ENCODE measurements at places on chromosomes 2 and 18.

DNA sequence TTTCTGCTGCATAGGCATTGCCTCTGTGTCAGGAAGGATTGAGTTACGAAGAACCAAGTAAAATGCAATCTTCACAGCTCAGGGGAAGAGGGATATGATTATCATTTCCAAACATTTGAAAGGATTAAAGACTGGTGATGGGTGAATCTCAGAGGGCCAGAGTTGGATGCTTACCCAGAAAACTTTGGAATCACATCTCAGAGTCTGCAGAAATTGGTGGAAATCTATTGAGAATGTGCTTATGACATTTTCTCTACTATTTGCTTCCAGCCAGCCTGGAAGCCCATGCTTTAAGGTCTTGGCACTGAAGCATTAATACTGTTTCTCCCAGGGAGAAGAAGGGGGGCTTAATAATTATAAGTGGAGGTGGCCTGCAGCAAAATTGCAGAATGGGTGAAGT is 1301.4 kb upstream of the PIK3C3 start:
- DNase-seq, result no peak

- DNase-seq, result no peak
Measured at GRCh38 chr2:144580521-144581161, 60.7 kb upstream of the ZEB2 start.

GRCh38 chr2:47869859-47870595 is 36.3 kb downstream of the FBXO11 start:
- DNase-seq, result no peak

DNA sequence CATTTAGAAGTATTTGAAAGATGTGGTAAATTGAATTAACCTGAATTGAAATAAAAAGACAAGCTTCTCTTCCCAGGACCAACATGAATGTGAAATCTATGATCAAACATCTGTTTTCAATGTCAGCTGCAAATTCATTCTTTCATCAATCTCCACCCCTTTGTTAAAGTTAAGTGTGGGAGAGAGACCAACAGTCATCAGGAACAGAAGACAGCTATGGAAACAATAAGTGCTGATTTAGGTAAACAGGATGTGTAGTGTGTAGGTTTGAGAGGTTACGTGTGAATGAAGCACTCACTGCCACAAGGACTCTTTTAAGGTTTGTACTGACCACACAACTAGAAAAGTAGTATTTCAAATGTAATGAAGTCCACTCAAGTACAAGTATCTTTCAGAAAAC is 1659.8 kb upstream of the CELF4 start:
- DNase-seq, result no peak

DNA sequence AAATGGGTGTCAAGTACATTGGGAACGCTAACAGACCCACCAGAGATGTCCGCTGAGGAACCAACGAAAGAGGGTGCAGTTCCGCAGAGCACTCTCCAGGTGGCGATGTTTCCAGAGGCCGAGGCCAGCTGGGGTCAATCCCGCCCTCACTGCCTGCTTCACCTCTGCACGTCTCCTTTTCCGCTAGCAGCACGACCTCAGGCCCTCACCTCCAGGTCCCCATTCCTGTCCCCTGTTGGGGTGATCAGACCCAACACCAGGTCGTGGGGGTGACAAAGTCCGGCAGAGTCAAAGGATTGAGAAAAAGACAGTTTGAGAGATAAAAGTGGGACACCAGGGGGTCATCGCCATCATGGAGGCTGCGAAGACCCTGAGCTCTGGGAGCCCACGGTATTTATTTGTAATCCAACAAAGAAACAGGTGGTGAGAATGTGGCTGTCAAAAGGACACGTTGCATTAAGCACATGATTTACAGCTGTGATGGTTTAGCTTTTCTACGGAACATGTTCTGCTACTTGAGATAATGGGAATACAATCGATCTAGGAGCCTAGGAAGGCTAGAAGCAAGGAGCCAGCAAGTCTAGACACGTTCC is 27.3 kb downstream of the ZAP70 start:
- no peak for DNase-seq

DNA sequence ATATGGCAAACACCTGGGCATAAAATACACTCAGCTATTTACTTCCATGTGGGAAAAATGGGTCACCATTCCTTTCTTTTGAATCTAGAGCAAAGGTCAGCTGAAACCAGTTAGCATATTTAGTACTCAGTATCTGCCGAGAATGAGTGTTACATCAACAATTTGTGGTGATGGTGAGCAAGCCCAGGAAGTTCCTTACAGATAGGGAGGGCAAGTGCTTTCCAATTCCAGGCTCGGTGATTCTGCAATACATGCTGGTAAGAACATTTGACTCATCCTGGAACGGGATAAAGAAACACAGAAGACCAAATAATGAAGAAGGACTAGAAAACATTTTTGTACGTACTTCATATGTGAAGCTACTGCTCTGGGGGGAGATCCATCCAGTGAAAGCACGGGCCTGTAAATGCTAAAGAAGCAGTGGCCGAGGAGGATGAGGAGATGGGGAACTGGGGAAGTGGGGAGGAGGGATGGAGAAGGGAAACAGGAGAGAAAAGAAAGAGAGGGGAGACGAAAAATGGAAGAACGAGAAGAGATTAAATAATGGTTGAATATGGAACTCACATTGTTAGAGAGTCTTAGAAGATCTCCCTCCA is 251.9 kb downstream of the TTC32 start:
- peak; percentile 97 for DNase-seq

GRCh38 chr18:23871410-23871809 is 143.1 kb upstream of the TTC39C start:
- DNase-seq, result no peak

GRCh38 chr2:15649561-15650255 is 58.0 kb downstream of the DDX1 start:
- DNase-seq, result no peak

DNA sequence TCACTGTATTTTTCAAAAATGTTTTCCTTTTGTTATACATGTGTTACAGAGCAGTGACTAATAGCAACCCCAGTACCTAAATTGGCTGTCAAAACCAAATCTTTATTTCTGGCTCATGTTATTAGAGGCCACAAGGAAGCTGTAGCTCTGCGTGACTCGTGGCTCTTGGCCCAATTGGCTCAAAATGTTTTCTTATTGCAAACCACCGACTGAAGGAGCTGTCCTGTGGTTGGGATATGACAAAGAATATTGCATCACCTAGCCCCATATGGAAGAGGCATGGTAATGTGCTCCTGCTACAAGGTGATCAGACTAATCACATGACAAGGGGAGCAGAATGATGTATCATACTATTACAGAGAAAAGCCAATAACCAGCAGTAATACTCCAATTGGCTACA is 1058.5 kb downstream of the CBLN2 start:
- DNase-seq, result no peak

GRCh38 chr18:73691118-73691517 is 456.5 kb downstream of the FBXO15 start:
- DNase-seq, result peak; percentile 87

DNA sequence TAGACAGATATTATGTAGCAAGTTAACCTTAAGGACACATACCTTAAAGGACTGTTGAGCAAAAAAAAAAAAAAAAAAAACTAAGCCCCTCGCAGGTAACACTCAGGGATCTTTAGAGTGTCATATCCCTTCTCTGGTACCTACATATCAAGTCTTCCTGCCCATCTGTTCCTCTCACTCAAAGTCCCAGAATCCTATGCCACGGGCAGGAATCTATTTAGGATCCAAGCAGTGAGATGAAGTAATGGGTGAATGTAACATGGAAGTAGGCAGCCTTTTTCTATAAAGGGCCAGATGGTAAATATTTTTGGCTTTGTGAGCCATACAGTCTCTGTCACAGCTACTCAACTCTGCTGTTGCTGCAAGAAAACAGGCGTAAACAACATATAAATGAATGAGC is 496.7 kb downstream of the STK39 start:
- no peak for DNase-seq

DNA sequence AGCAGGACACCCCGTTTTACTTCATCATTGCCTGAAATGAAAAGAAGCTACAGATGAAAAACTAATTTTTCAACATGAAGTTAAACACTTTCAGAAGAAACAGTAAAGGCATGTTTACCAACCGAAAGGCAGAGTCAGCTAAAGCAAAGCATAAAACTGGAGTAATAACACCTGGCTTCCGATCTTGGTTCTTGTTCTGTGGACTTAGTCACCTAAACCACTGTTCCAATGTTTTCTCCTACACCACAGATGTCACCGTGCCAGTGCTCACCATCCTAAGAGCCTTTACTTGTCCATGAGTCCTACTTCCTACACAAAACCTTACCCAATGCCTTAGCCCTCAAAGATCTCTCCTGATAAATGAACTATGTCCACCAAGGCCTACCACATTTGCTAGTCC is 13.5 kb downstream of the MCM6 start:
- DNase-seq, result no peak

DNA sequence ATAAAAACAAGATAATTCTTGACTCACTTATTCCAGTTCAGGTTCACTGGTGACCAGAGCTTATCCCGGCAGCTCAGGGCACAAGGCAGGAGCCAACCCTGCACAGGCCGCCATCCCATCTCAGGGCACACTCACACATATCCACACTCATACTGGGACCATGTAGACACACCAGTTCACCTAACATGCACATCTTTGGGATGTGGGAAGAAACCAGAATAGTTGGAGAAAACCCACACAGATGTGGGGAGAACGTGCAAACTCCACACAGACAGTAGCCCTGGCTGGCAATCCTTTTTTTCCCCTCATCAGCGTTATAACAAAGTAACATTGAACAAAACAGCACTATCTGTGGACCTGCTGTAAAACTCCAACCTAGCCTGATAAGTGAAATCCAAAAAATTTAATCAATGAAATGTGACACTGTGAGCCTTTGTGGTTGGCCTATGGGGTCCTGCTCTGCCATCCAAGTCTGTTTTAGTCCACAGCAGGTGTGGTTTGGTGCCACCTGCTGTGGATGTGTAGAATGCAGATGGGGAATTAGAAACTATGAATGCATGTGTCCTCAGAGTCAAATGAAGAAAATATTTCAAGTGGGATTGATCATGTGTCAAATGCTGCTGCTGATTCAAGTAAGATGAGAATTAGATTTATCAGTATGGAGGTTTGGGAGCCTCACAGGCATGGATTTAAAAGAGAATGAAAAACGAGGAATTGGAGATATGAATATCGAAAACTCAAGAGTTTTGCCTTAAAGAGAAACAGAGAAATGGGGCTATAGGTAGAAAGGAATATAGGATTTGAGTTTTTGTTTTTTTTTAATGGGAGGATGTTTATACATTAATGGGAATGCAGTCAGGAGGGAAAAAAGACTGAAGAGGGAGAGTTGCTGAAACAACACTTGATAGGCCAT is 47.0 kb downstream of the UGP2 start:
- peak; percentile 30 for DNase-seq

DNA sequence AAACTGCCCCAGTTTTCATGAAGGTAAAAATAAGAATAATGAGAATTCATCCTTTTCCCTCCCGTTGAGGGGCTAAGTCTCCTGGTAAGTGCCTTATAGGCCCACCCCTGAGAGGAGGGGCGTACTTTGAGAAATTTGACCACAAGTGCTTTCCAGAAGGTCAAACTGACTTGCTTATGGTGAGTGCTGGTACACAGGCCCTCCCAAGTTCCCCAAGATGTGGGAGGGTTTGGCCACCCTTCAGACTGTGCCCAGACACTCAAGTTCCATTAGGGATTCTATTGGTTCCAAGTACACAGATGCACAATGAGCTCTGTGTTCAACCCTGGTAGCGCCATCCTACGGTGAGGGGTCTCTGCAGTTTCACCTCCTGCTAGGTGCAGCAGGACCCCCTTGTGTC is 205.1 kb downstream of the CTIF start:
- DNase-seq, result no peak

- no peak for DNase-seq
Measured at GRCh38 chr18:23237524-23238151, 102.4 kb downstream of the CABLES1 start.

DNA sequence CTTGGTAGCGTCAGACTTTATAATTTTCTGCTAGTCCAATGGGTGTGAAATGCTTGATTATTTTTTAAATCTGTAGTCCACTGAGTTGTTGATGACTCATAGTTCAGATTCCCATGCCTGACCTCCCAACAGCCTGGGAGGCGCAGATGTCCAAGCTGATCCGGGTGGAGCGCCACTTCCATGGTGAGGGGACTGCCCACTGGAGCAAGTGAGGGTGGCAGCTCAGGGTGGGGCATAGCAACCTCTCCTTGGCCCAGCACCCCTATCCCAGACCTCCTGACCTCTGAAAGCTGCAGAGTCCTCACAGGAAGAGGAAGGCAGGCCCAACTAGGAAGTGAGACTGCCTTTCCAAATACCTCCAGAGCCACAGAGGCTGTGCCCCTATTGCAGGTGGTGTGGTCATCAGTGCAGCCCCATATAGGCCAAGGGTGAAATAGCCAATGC is 4.4 kb downstream of the MAL start:
- no peak for DNase-seq

DNA sequence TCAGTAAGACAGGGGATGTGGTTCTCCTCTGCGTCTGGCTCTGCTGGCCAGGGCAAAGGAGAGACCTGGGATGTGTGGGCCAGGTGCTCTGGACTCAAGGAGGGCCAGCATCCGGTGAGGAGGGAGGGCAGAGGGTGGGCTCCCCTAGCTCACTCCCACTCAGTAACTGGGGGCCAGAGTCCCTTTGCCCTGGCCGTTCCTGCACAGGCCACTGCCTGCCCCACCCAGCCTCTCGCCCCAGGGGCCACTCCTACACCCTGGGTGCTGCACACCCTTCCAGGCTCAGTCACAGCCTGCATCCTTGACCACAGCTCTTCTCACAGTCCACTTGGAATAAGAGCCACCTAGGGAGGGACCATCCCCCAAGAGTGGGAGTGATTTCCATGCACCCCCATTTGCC is 41.0 kb downstream of the SNED1 start:
- no peak for DNase-seq

DNA sequence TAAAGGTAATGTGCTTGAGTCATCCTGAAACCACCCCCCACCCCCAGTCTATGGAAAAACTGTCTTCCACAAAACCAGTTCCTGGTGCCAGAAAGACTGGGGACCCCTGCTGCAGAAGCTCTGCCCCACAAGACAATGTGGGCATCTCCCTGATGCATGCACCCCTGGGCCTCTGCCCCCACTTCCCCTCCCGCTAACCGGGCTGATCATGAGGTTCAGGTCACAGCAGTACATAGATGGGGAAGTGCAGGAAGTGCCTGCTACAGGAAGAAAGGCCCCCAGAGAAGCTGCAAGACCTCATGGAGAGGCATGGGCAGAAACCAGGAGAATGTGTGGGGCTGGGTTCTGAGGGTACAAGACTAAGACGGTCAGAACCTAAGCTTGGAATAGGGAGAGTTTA is 243.4 kb upstream of the ID2 start:
- DNase-seq, result no peak

DNA sequence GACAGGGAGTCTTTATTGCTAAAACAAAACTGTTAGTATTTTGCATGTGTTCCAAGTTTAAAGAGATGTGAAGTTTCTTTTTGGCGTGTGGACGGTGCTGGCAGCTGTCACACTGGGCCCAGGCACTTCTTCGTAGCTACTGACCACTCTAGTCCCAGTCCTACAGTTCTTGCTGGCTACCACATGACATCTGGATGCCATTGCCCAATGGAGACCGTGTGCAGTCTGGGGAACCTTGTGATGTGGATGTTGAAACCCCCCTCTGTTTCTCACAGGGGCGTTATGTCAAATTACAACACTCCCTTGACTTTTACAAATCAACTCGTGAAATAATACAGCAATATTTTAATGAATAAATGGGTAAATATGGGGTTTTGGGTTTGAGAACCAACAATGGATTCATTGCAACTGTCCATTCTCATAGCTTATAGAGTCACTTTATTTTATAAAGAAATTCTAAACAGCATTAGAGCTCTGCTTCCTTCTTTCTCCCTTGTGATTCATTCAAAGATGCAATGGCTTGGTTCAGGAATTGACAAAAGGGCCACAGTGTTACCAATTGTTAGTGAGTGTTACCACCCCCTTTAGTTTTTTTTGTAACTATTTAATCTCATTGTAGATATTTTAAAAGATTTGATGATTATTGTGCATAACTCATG is 1.2 kb downstream of the GPD2 start:
- no peak for DNase-seq

GRCh38 chr2:205754924-205755321 is 72.6 kb downstream of the NRP2 start:
- DNase-seq, result peak; percentile 26

Data from HFFc6 (cell line).